ENCODE measurements at places on chromosomes 7 and 10.

GRCh38 chr10:113019692-113020474, 69.8 kb downstream of the TCF7L2 start:
- DNase-seq = no peak

DNA sequence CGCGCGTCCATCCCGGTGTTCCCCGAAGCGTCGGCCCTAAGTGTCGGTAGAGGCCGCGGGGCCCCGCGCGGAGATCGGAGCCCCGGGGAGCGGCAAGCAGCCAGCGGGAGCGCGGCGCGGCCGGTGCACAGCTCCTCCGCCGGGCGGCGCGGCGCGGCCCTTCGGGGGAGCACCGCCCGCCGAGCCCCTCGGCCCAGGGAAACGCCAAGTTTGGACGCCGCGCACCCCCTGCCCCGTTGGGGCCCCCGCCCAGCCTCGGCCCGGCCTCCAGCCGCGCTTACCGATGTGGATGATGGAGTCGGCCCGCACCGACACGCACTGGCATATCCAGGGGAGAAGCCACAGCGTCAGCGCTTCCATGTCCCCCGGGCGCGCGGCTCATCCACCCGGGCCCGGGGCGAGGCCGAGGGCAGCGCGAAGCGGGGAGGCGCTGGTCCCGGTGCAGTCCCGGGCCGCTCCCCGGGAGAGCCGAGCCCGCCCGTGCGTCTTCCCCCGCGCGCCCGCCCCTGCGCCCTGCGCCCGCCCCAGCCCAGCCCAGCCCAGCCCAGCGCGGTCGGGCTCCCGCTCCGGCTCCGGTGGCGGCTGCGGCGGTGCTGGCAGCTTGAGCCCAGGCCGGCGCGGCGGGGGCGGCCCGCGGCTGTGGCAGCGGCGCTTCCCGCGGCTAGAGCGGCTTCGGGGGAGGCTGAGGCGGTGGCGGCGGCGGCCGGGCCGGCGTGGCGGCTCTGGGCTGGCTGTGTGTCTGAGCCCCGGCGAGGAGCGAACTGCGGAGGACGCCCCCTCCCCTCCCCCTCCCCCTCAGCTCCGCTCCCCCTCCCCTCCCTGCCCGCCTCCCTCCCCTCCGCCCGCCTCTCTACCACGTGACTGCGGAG, at the start of gene GRID1:
Gene GRID1, minus strand, starts transcription at position 763 of the 869 bp plus-strand sequence.
- DNase-seq = no peak

DNA sequence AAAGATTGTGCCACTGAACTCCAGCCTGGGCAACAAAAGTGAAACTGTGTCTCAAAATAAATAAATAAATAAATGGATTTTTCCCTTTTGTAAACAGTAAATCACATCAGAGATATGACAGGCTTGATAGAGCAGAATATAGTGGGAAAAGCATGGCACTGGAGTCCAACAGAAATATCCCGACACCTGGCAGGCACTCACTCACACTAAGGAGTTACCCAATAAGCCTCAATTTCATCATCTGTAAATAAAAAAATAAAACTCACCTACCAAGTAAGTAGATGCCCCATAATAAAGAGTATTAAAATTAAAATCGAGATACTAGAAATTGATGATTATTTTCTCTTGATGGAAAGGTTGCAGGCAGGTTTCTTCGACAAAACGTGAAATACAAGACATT, 1.7 kb downstream of the ATE1 start:
- no peak for DNase-seq

DNA sequence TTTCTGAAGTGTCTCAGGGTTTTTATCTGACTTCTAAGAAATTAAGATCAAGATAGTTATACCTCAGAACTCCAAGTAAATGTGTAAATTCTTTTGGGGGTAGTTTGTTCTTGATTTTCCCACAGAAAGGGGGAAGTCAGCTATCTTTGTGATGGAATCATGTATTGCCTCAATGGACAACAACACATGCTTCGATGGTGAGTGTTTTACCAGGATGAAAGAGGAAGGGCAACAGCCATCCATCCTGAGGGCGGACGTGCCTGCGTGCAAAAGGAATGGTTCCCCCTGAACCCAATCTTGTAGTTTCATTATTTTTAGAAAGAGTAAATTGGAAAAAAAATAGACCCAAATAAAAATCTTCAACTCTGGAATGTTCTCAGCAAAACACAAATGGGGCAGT, 67.2 kb upstream of the ZPBP start:
- DNase-seq = no peak

DNA sequence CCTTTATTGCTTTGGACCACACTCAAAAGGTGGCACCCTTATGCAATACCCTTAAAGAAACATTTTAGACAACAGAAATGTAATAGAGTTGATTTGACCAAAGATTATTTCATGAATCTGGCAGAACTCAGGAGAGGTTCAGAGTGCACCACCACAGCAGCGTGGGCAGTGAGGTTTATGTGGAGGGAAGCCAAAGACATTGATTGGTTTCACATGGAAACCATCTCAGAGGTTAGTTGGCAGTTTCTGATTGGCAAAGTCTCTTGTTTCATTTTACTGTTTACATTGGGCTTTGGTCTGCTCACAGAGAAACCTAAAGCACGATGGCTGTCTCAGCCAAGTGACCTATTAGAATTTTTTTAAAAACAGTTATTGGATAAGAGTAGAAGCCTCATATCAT, 101.3 kb downstream of the SDHAF3 start:
- no peak for DNase-seq

Measured in bone marrow (tissue), 2 donors.